Left hindlimb (tissue), 1 donor: ENCODE measurements at places on chromosomes 3 and 15.

GRCh38 chr3:142282503-142282902 lies 57.1 kb upstream of the GK5 start:
- DNase-seq, result no peak

DNA sequence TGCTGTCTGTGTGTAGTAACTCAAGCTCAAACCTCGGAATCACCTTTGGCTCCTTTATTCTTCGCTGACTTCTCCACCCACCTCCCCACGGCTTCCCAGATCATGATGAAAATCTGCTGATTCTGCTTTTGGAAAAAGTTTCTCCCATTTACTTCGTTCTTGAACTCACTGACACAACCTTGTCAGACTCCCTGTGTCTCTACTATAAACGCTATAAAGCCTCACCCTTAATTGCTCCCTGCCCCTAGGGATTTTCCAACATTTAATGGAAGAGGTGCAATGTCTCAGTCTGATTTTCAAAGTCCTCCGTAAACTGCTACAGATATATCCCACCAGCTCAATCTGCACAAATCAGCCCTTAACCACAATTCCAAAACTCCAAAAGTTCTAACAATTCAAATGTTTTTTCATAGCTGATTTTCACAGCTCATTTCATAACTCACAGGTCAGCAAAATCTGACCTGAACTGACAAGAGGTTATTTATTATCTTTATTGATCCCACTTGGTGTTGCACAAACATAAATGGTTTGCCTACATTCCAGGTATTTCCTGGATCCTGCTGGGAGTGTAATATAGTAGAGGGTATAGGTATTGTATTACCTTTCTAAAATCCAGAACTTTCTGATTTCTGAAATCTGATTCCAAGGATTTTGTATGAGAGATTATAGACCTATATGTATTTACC lies 129.4 kb downstream of the PLD1 start:
- DNase-seq, result no peak

DNA sequence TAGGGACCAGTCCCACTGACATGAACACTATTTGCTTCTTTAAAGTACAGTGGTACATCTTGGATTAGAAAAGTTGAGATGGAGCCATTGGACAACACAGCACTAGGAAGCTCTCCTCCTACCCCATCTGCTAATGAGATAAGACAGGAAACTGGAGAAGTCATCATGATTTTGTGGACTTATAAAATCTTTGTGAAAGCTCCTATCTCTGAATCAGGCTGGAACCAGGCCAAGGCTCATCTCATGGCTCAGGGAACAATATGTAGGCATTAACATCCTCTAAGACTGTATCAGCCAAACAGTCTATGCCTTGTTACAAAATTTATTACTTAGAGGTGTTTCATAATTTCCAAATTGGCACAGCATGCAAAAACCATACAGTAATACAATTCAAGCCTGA lies 84.1 kb downstream of the BOC start:
- no peak for DNase-seq

- no peak for DNase-seq
Observed at GRCh38 chr15:88719654-88720053, 80.8 kb downstream of the ISG20 start.

DNA sequence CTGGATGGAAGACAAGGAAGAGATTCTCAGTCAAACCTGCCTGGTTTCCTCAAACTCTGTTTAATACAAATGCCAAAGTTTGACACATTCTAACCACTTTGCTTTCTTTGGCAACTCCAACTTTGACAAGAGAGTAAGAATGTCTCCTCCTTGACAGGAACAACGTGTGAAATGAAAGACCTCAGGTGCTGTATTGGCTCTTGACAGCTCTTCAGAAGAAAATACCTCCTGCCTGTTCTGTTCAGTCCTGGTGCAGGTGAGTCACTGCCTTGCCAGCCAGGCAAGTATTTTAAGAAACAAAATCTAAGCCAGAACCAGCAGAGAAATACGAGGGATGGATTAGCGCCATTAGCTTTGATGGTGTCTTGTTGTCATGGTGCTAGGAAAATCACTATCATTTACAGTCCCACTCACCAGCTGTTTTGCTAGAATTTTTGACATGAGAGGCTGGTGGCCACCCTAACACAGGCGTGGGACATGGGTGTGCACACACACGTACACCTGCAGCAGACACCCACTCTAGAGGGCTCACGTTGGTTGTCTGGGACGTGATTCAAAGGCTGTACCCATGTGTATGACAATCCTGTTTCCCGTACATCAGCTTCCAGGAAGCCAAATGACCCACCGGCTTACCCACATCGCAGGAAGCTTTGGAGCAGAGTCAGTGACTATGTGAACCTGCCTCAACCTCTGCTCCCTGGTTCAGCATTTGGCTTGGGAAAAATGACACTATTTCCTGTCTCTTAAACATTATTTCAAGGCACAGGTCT lies 60.4 kb downstream of the CCNL1 start:
- DNase-seq, result no peak

DNA sequence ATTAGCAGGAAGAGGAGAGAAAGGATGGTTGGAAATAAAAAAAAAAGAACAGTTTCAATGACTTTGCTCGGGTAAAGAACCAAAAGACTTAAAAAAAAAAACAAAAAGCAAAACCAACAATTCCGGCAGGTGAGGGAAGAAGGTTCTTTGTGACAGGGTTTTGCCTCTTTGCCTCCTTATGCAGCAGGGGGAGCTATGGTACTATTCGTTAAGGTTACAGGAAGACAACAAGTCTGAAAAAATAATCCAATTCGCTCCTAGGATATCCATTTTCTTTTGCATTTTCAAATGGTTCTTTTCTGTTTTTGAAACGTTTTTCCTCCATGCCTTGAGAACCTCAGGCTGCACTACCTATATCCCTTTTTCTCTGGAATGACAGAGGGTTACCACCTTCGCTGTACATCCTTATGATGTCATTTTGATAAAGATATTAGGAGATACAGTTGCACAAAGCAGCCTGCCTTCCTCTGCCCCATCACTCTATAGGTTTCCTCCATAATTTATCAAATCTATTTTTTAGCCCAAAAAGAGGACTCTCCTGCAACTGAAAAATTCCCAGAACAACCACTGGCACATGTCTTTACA lies 55.0 kb downstream of the CFAP20DC start:
- no peak for DNase-seq

DNA sequence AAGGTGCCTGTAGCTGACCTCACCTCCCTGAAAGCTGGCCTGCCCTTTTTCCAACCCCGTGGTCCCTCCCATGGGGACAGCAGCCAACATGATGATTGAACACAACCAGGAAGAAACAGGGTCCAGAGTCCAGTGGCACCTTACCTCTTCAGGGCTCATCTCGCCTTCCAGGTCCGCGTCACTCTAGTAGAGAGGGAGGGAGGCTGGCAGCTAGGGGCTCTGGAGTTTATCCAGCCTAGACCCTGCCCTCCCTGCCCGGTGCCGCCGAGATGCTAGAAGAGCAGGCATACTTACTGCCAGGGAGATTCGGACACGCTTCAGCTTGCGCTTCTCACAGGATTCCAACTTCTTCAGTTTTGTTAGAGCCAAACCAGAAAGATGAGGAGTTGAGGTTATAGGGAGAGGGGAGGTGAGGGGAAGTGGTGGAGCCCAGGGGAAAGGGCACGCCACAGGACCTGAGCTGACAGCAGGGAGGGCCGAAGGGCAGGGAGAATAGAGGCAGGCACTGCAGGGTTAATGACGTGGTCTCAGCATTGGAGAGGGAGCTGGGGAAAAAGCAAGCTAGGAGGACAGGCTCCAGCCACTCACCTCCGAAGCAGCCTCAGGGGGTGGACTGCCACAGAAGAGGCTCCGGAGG lies 9.1 kb downstream of the CLCN2 start:
- DNase-seq, result no peak

DNA sequence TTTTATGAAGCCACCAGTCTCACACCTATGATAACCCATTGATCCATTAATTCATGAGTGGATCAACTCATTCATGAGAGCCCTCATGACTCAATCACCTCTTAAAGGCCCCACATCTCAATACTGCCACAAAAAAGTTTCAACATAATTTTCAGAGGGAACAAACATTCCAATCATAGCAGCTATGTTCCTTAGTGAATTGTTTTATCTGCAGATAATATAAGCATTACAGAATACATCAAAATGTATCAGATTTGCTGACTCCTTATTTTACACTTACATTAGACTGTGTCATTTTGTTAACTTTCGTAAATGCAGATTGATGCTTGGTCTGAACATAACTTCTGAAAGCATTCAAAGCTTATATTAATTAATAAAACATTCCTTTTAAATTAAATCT lies 155.3 kb upstream of the MBNL1 start:
- no peak for DNase-seq

DNA sequence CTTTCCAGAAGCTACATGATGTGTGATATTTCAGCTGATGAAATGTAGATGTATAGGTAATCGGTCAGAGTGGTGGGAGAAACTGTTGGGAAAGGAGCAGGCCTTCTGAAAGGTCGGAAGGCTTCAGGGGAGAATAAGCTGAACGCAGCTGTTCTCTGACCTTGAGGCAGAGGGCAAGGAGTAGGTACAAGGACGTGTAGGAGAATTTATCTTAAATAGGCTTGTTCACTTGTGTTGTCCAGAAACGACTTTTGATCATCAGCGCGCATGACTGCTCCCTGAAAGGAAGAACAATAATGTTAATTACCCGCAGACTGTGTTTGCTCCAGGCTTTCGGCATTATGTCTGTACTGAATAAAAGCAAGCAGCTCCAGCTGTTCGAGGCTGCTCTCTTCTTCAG lies 39.6 kb downstream of the GPR160 start:
- DNase-seq, result no peak

GRCh38 chr3:56889131-56889530 lies 87.4 kb upstream of the ARHGEF3 start:
- DNase-seq, result no peak
